ENCODE measurements at places on chromosomes 5 and 9.
A peak's percentile ranks its signal among the peaks of the same experiment; 100 is the strongest.

- DNase-seq: no peak
Observed at GRCh38 chr5:139862803-139863202, 67.2 kb downstream of the PSD2 start.

GRCh38 chr9:3401221-3401954 is 124.4 kb downstream of the RFX3 start:
- DNase-seq: no peak

DNA sequence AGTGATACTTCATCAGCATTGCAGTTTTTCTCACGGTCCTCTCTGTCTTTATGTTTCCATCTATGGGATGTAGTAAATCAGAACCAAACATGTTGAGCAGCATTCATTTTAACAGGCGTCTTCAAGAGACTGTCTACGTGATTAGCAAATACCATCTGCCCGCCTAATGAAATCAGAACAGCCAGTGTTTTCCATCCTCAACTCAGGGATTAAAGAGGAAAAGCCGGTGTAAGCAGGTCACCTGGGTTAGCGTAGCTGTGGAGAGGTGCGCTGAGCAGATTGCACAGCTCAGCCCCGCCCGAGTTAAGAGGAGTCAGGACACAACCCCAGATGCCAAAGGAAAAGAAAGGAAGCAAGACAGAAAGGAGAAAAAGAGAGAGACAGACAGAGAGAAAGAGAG is 54.3 kb upstream of the ANKRD33B start:
- DNase-seq: no peak

DNA sequence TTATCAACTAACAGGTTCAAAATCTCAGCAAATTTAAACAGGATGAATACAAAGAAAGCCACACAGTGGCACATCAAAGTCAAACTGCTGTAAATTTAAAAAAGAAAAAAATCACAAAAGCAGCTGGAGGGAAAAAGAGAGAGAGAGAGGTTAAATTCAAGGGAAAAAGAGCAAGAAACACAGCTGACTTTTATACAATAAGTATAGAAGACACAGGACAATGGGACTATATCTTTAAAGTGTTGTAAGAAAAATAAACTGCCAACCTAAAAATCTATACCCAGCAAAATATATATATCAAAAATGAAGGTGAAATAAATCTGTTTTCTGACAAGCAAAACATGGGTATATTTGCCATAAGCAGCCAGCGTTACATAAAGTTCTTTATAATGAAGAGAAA is 261.5 kb downstream of the TLE1 start:
- DNase-seq: no peak

GRCh38 chr5:160852049-160852448 is at the start of gene ATP10B:
TSS of gene ATP10B (minus strand) at chr5:160852211. CDS start at chr5:160688074, 164,137 bp downstream.
- no peak for DNase-seq

- DNase-seq: no peak
Observed at GRCh38 chr5:7246287-7246686, 149.7 kb upstream of the ADCY2 start.

DNA sequence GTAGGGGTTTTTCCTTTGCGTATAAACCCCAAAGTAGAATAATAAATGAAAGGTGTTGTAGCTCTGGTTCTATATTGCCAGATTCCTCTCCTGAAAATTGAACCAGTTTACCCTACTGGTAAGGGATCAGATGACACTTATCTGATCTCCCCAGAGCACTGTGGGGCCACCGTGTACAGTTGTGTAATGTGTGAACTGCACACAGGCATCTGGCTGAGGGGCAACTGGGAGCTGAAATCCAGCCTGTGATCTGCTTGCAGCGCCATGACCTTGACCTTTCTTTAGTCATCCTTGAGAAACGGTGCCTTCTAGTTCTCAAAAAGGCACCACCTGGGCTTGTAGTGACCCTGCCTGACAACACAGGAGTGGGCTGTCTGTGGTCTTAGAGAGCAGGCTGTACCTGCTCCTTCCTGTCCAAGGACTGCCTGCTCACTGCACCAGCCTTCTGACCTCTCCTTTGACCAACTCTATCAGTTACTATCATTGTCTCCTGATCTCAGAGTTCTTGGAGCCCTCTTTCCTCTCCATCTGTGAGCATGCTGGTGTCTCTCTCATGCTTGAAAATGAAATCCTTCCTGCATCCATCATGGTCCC is 40.2 kb downstream of the PDE6A start:
- no peak for DNase-seq

DNA sequence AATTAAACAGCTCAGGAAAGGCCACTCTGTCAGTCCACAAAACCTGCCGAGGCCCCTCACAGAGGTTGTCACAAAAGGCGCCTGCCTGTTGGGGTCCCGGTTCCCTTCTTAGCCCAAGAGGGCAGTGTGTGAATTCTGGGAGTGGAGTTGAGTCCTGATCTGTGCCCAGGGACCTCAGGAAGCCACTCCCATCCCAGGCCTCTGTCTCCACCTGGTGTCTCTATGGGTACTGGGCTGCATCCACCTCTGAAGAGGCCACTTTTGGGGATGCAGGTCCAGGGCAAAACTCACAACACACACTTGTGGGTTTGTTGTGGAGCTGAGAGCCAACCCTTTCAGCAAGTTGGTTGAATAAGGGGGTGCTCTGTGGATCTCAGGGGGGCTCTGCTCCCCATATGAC is 74.3 kb upstream of the STXBP1 start:
- DNase-seq: no peak

DNA sequence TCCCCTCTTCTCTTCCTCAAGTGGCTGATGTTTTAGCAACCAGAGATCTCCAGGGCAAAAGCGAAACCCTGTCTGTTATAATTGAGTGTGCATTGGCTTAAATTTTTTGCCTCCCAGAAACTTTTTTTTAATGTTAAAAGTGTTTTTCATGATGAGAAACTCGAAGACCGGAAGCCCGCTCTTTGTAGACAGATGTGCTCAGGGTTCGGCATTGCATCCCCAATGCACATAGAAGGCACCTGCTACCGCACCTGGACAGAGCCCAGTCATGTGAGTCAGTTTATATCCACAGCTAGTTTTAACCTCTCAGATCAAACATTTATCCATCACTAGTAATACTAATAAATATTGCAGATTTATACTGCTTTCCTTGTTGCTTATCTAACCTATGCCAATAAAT is 19.5 kb upstream of the NADK2 start:
- DNase-seq: no peak

DNA sequence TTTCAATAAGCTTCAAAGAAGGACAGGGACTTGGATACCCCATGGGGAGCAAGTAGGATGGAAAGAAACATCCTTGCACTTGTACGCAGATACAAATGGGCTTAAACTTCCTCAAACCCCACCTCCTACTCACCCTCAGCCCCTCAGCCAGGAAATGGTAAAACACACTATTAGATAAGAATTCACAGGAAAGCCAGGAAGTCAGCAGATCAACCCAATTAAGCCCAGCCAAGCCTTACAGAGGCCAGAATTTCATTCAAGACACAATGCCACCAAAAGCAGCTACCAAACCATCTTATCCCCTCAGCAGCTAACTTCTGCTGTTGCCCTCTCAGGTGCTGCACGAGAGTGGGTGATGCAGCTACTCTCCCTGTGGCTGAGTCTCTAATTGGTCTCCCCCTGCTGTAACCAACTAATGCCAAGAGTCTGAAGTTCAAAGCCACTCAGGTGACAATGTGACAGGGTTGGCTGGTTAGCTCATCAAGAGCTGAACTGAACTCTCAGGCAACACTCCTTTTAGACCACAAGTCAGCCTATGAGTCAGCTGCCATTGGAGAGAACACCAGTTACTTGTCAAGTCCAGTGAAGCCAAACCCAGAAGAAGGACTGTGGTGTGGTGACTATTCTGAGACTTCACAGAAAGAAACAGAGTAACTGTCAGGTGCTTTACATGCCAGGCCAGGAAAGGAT is 201.9 kb downstream of the ZNF608 start:
- DNase-seq: no peak

DNA sequence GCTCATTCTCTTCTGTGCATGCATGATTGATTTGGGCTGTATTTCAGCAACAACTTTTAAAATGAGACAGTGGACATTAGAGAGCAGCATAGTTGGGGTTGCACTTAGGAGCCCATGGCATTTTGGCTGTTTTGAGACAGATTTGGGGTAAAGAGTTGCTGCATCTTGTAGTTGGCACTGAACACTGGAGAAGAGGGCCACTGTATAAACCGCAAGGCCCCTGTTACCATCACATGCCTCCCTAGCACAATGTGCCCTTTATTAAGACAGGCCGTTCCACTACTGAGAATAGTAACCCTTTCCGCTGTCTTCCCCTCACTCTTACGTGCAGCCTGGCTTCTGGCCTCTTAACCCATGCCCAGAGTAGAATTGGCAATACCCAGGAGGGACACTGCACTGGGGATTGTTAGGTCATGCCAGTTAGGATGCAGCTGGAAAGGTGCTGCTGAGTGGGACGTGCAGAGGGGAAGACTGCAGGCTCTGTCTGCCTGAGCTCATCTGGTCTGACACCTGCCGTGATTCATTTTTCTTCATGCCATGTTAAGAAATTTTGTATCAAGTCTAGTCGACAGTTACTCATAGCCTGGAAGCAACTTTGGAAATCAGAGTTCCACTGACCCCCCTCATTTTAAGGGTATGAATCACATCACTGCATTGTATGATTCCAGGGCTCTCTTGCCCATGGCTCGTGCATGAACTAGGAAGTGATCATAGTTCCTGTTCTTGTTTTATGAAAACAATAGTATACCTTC is 146.9 kb upstream of the DMRT1 start:
- DNase-seq: no peak

DNA sequence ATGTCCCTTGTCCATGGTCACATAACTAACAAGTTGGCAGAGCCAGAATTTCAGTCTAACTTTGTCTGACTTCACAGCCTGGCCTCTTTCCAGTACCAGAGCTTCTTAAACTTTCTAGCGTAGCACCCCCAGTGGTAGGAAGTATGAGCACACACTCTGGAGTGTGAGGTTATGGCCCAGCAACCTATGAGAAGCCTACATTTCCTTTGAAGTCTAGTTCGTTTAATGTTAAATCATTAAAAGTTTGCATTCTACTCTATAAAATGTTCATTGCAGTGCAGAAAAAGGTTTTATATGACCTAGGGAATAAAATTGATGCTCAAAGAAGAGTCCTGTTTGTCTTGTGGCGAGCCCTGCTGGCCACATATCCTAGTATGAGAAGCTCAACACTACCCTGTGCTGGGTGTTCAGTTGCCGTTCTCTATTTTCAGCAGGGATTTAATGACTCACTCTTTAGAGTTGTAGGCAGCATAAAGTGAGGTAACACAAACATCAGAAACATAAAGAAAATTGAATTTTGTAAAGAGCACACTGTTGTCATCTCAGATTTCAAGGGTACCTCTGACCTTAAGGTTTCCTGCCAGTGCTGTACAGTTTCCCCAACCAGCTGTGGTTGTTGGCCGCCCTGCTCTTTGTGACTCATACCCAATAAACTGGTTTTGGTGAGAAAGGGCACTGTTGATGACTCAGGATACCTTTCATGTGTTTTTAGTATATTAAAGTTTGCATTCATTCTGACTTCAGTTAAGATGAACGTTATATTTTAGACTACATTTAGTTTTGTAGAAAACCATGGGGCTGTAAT is 14.3 kb downstream of the MCCC2 start:
- DNase-seq: peak; percentile 75

DNA sequence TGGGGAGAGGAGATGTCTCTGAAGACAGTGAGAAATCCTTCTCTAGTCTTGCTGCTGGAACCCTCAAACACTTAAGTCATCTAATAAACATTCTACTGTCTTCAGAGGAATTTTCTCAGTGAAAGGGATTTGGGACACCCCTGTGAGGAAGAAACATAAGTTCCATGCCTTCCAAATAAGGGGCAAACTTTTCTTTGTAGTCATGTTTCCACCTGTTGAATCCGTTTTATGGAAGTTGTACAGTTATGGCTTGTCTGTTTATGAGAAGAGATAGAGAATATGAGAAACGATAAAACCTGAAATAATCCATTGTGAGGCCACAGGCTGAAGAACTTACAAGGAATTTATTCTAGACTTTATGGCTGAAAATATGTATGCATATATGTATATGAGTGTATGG is 49.6 kb downstream of the DOCK8 start:
- DNase-seq: no peak
